H7 (cell line): ENCODE measurements at places on chromosomes 11 and 22. TPM values are rescaled to one million over a fixed set of nuclear protein-coding genes. Genes with fewer than 3 reads are reported as not detected.

DNA sequence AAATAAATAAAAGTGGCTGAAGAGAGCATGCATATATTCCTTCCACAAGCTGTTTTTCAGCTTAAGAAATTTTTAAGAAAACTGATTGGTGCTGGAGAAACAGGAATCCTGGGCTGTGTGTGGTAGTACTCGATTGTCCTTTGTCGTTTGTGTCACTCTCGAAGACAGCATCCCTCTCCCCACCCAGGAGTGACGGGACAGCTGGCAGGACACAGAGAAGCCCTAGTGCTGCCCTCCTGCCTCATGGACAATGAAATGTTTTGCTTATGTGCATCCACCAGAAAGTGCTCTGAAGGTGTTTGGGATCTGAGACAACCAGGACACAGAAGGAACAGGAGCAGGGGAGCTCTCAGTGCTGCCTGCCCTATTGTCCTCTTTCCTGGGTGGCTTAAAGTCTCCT lies 12.8 kb downstream of the PLAAT4 start:
- DNase-seq = no peak

DNA sequence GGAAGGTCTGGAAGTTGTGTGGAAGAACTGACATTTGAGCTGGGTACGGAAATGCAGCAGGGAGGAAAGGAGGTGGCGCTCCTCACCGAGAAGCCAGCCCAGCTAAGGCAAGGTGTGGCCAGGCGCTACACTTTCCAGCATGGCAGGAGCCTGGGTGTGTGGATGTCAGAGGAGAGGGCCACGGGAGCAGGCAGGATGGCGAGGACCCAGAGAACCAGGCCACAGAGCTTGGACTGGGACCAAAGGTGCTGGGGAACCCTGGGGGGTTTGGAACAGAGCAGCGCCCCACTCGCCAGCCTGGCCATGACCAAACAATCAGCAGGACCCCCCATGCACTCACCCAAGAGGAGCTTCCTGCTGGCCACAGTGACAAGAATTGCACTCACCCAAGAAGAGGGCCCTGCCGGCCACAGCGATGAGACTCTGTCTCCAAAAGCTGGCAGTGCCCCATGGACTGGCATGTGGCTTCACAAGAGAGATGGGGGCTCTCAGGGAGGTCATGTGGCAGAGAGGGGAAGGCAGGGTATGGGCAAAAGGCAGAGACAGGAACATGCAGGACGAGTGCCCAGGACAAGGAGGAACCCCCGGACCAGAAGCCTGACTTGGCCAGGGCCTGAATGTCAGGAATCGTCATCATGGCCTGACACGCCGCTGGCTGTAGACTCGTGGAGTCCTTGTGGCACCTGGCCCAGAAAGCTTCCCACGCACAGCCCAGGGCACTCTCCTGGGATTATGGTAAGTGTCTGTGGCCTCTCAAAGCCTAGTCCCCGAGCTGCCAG lies 45.4 kb downstream of the IGF2 start:
- no peak for DNase-seq

GRCh38 chr11:28713850-28714249 lies 605.7 kb downstream of the METTL15 start:
- DNase-seq = no peak

DNA sequence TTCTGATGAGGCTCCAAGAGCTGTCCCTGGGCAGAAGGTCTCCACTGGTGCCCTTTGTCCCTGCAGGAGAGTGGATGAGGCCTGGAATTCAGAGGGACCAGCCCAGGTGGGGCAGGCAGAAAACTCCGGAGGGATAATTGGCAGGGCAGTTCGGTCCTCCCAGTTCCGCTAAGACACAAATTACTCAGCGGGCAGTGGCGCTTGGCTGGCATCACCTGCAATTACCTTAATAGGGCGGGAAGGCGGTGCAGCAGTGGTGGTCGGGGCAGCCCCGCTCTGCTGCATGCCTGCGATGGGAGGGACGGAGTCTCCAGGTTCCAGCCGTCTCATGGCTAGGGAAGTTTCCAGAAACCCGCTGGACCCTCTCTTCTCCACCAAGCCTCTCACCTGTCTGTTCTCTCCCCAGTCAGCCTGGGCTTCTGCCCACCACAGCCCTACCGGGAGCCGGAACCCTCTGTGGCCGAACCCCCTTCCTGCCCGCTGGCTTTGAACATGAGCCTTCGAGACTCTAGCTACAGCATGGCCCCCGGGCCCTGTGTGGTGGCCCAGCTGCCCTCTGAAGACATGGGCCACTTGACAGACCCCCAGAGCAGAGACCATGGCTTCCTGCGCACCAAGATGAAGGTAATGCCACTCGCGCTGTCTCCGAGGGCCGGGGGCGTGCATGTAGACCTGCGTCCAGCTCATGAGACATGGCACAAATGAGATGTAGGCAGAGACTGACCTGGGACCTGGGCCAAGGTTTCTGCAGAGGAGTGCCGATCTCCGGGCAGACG lies 7.0 kb downstream of the OVOL1 start:
- peak; percentile 47 for DNase-seq

GRCh38 chr22:44075670-44076069 lies 51.6 kb downstream of the PARVB start:
- DNase-seq = no peak

DNA sequence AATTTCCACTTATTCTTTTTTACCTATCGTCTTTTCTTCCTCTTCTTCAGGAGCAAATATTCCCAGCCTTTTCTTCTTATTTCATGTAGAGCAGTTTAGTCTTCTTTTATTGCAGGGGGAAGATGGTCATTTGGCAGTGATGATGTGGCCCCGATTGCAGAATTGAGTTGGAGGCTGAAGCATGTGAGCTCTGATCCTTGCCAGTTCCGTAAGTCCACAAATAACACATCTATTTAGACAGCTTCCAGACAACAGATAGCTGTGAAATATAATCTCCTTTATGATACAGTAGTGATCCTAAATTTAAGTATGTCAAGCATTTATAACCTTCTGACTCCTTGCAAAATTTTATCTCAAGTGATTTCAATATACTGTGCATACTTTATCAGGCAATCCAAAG lies 27.5 kb downstream of the REXO2 start:
- DNase-seq = no peak

GRCh38 chr22:41324821-41325528 lies 23.6 kb downstream of the ZC3H7B start:
- no peak for DNase-seq

Gene CALCA
- 0.76 and 1.1 TPM in 2 replicates for total RNA-seq

DNA sequence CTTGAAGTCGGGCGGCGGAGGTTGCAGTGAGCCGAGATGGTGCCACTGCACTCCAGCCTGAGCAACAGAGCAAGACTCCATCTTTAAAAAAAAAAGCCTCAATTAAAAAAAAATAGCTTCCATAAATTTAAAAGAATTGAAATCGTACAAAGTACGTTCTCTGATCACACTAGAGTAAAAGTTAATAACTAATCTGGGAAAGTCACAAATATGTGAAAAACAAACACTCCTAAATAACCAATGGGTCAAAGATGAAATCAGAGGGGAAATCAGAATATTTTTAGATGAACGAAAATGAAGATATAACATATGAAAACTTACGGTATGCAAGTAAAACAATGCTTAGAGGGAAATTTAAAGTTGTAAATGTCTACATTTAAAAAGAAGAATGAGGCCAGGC lies 19.8 kb downstream of the NEFH start:
- DNase-seq = no peak

DNA sequence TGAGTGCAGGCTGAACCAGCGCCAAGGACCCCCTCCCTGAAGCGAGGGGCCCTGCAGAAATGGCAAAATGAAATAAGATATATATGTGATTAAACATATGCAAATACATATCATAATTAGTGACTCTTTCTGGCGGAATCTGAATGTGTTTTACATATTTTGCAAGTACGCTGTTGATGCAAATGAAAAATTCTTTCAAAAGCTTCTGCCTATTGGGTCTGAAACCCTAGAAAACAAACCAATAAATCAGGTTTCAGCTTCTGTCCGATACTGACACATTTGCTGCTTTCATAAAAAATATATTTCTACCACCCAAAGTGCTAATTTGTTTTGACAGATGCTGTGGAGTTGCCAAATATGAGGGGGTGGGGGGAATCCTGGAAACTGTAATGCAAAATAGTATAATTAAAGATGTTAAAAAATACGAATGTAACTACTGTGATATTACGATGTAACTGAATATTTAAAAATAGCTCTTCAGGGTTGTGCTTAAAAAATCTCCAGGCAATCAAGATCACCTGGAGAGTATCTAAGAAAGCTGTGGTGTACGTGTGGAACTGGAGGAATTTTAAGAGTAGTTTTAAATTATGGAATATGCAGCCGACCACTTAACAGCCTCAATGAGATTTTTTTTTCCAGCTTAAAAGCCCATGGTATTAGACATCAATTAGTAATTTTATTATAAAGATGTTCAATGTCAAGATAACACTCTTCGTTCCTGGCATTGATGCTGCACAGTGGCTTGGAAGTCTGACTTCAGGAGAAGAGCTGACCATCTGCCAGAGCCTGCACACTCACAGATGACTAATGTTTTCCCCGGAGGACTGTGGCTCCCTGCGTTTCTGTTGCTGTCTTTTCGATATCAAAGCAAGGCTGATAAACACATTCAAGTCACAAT lies 122.2 kb upstream of the RCN1 start:
- no peak for DNase-seq

DNA sequence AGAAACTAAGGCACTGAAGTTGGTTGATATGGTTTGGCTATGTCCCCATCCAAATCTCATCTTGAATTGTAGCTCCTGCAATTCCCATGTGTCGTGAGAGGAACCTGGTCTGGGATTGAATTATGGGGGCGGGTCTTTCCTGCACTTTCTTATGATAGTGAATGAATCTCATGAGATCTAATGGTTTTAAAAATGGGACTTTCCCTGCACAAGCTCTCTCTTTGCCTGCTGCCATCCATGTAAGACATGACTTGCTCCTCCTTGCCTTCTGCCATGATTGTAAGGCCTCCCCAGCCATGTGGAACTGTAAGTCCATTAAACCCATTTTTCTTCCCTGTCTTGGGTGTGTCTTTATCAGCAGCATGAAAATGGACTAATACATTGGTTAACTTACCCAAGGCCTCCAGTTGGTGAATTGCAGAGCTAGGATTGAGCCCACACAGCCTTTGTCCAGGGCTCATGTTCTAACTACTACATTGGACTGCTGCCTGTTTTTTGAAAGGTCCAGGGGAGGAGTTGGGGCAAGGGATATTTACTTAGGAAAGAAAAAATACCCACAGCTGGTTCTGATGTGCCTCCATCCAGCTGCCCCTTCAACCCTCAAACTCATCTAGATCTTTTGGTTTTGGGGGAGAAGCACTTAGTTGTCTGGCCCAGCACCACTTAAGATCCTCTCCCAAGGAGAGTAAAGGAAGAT lies 107.8 kb upstream of the NAV2 start:
- no peak for DNase-seq

DNA sequence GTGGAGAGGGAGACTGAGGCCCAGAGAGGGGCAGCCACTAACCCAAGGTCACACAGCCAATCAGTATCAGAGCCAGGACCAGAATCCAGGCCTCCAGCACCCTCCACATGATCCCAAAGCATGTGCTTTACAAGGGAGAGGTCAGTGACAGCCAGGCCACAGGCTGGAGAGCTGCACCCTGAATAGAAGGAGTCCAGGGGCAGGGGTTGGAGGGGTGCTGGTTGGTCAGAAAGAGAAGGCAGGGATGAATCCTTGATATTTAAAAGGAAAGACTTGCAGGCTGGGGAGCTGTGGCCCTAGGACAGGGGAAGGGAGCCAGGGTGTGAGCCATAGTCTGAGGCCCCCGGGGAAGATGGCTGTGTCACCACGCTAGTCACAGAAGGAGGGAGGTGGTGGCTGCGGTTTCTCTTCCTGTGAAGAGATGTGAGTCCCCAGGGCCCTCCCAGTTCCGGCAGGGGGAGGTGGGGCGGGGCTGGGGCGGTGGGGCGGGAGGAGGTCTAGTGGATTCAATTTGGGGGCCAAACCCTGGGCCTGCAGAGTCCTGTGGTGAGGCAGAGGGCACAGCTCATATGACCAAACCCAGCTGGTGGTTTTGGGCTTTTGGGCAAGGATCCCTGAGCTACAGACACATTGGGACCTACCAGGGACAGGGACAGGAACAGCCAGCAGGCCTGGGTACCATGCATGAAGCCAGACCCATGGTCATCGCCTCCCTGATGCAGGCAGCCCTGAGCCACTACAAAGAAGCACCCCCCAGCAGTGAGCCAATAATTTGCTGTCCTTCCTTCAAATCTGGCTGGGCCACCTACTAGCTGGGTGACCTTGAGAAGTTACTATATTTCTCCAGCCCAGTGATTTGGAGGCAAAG lies 14.0 kb downstream of the RAC2 start:
- DNase-seq = peak; percentile 58
